DND-41 (cell line): ENCODE measurements at places on chromosomes 2 and 18.

GRCh38 chr2:179191110-179191509 is 73.5 kb downstream of the SESTD1 start:
- no peaks in the 10 kb centered on the region for H3K27me3 ChIP-seq
- H3K4me3 ChIP-seq, result no peak overlapping the region
- DNase-seq, result no peak
- H3K36me3 ChIP-seq, result peaks cover 11% of the 10 kb centered on the region

- no peaks in the 10 kb centered on the region for H3K36me3 ChIP-seq
- no peak overlapping the region for H3K27ac ChIP-seq
- no peak overlapping the region for H3K4me3 ChIP-seq
- no peak for DNase-seq
These were observed 3.3 kb downstream of the ITGA6 start for GRCh38 chr2:172430678-172431077.

- no peak overlapping the region for H3K4me3 ChIP-seq
- H3K27ac ChIP-seq, result no peak overlapping the region
- DNase-seq, result no peak
- no peaks in the 10 kb centered on the region for H3K36me3 ChIP-seq
- no peaks in the 10 kb centered on the region for H3K4me1 ChIP-seq
These were observed 420.8 kb upstream of the SPHKAP start for GRCh38 chr2:228602288-228602687.

- no peak overlapping the region for H3K27ac ChIP-seq
- no peak overlapping the region for H3K4me3 ChIP-seq
- no peaks in the 10 kb centered on the region for H3K27me3 ChIP-seq
- no peaks in the 10 kb centered on the region for H3K36me3 ChIP-seq
These were observed 15.0 kb upstream of the FMNL2 start for GRCh38 chr2:152319822-152320570.

DNA sequence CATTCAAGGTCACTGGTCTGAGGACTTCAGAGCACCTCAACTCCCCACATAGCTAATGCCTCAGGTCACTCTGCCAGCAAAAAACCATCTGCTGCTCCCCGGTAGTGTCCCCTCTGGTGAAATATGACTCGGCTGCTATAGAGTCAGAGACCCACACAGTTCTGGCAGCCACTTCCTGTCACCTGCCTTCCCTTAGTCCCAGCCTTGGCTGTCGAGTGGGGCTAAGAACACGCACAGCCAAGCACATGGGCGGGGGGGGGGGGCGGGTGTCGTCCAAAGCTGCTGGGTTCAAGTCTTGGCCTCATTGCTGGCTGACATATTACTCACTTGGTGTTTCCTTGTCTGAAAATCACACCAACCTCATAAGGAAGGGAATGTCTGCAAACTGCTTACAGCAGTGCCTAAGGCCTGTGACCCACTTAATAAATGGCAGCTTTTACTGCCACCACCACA is 37.5 kb downstream of the POLR1A start:
- peaks cover 26% of the 10 kb centered on the region for H3K4me1 ChIP-seq
- H3K36me3 ChIP-seq, result peaks cover 96% of the 10 kb centered on the region
- no peak overlapping the region for H3K4me3 ChIP-seq
- H3K27me3 ChIP-seq, result no peaks in the 10 kb centered on the region
- DNase-seq, result peak; percentile 76

GRCh38 chr2:226115102-226115831 is 684.4 kb downstream of the IRS1 start:
- no peaks in the 10 kb centered on the region for H3K4me1 ChIP-seq
- H3K36me3 ChIP-seq, result no peaks in the 10 kb centered on the region
- no peaks in the 10 kb centered on the region for H3K27me3 ChIP-seq
- H3K4me3 ChIP-seq, result no peak overlapping the region
- no peak for DNase-seq
- no peak overlapping the region for H3K27ac ChIP-seq

GRCh38 chr2:229731363-229731762 is 17.0 kb upstream of the DNER start:
- no peak overlapping the region for H3K4me3 ChIP-seq
- DNase-seq, result no peak
- H3K4me1 ChIP-seq, result no peaks in the 10 kb centered on the region

GRCh38 chr2:9781252-9781651 is 62.0 kb upstream of the TAF1B start:
- H3K4me1 ChIP-seq, result peaks cover 19% of the 10 kb centered on the region
- no peak overlapping the region for H3K4me3 ChIP-seq
- peaks cover 4% of the 10 kb centered on the region for H3K27me3 ChIP-seq
- no peak overlapping the region for H3K27ac ChIP-seq
- DNase-seq, result no peak
- no peaks in the 10 kb centered on the region for H3K36me3 ChIP-seq

DNA sequence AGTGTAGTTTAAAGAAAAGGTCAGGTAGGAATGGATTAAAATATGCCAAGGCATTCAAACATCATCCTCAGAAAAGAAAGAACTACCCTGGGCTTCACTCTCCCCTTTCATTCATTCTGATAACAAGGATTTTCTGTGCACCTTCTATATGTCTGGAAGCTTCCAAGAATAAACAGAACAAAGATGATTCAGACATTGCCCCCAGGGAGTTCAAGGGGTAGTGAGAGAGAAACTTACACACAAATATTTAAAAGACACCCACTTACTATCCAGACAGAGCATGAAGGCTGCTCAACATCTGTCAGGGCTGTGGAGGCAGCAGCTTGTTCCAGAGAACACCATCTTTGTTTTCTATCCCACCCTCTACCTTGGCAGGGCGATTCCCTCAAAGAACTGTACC is 140.5 kb downstream of the ALK start:
- H3K27me3 ChIP-seq, result peaks cover 12% of the 10 kb centered on the region
- no peak overlapping the region for H3K4me3 ChIP-seq
- H3K27ac ChIP-seq, result no peak overlapping the region
- DNase-seq, result no peak
- no peaks in the 10 kb centered on the region for H3K36me3 ChIP-seq
- H3K4me1 ChIP-seq, result no peaks in the 10 kb centered on the region

- no peaks in the 10 kb centered on the region for H3K36me3 ChIP-seq
- no peak overlapping the region for H3K4me3 ChIP-seq
These were observed 17.4 kb downstream of the FBLN7 start for GRCh38 chr2:112155331-112156151.

GRCh38 chr2:20781656-20782265 is 41.1 kb downstream of the LDAH start:
- H3K4me3 ChIP-seq, result no peak overlapping the region
- peaks cover 3% of the 10 kb centered on the region; the same call in 1 of the 2 replicates for H3K36me3 ChIP-seq
- no peaks in the 10 kb centered on the region for H3K27me3 ChIP-seq
- H3K4me1 ChIP-seq, result no peaks in the 10 kb centered on the region
- no peak overlapping the region for H3K27ac ChIP-seq
- peak; percentile 32 for DNase-seq

DNA sequence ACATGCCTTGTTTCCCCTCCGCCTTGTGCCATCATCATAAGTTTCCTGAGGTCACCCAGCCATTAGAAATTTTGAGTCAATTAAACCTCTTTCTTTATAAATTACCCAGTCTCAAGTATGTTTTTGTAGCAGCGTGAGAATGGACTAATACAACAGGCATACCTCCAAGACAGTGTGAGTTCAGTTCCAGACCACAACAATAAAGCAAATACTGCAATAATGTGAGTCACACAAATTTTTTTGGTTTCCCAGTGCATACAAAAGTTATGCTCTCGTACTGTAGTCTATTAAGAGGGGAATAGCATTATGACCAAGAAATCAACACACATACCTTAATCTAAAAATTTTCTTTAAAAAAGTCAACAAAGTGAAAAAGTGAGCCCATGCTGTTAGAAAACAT is 217.2 kb downstream of the NR4A2 start:
- H3K36me3 ChIP-seq, result no peaks in the 10 kb centered on the region
- H3K4me1 ChIP-seq, result no peaks in the 10 kb centered on the region
- no peak overlapping the region for H3K27ac ChIP-seq
- H3K4me3 ChIP-seq, result no peak overlapping the region

- H3K4me1 ChIP-seq, result peaks cover 53% of the 10 kb centered on the region
- no peaks in the 10 kb centered on the region for H3K27me3 ChIP-seq
These were observed 1.9 kb downstream of the CMPK2 start for GRCh38 chr2:6863792-6864191.
